ENCODE measurements at places on chromosomes 1 and 21.

GRCh38 chr1:179077396-179077795 lies 4.5 kb upstream of the TOR3A start:
- no peak for DNase-seq

- DNase-seq: no peak
Measured at GRCh38 chr1:59475737-59476136, 178.8 kb downstream of the FGGY start.

DNA sequence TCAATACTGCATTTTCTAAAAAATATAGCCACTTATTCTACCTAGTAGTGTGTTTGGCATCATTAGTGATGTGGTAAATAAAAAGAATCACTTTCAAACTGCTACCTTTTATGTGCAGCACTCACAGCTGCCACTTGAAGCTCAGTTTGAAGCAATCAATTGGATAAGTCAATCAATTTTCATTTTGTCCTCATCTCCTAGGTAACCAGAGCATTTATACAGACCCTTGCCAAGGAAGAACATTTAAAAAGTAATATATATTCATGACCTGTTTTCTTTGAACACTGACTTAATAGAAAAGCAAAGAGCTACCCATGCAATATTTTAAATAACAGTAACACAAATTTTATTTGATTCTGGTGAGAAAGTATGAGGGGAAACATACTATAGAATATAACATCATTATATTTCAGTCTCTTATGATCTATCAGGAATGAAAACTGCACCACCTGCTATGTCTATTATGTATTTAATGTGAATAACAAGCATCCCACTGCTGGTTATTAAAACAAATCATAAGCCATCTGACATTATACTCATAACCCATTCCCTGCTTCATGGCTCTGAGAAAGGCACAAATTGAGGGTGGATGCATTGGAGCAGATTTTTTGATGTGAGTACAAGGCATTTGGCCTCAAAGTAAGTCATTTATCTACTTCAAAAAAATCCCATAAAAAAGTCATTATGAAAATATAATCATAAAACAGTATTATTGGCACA lies 168.4 kb upstream of the C21orf91 start:
- no peak for DNase-seq

- DNase-seq: no peak
Measured at GRCh38 chr21:42395905-42396651, at the start of gene TMPRSS3. TSS of gene TMPRSS3 (minus strand) at chr21:42396052. CDS start at chr21:42395417, 635 bp downstream.

DNA sequence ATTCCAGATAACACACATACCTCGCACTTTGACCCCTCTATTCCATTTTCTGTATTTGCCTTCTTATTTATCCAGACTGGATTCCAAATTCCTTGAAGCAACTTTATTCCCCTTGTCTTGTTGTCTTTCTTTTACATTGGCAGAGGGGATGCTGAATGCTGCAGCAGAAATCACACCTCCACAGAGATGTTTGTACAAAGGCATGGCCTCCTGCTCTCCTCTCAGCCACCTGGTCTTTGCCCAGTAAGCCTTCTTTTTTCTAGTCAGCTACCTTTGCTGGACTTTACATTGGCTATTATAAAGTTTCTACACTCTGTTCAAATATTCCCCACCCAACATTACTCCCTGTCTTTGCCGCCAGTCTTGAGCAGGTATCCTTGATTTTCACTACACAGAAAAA lies 75.1 kb downstream of the LAMC1 start:
- no peak for DNase-seq

- DNase-seq: no peak
Measured at GRCh38 chr1:70778056-70778762, 269.4 kb downstream of the PTGER3 start.

GRCh38 chr1:232566093-232566492 lies 63.8 kb downstream of the SIPA1L2 start:
- DNase-seq: no peak

- DNase-seq: no peak
Measured at GRCh38 chr1:192477630-192478029, 97.9 kb upstream of the RGS1 start.

- no peak for DNase-seq
Measured at GRCh38 chr1:67571901-67572593, 113.0 kb upstream of the GADD45A start.

GRCh38 chr1:7014640-7014930 lies 229.3 kb downstream of the CAMTA1 start:
- DNase-seq: no peak

All from activated T-cell treated with anti-CD3 and anti-CD28 coated beads, Interleukin-2, amount 50 U/mL, for 24 hours (primary cell).